ENCODE measurements at places on chromosomes 11 and 22.

DNA sequence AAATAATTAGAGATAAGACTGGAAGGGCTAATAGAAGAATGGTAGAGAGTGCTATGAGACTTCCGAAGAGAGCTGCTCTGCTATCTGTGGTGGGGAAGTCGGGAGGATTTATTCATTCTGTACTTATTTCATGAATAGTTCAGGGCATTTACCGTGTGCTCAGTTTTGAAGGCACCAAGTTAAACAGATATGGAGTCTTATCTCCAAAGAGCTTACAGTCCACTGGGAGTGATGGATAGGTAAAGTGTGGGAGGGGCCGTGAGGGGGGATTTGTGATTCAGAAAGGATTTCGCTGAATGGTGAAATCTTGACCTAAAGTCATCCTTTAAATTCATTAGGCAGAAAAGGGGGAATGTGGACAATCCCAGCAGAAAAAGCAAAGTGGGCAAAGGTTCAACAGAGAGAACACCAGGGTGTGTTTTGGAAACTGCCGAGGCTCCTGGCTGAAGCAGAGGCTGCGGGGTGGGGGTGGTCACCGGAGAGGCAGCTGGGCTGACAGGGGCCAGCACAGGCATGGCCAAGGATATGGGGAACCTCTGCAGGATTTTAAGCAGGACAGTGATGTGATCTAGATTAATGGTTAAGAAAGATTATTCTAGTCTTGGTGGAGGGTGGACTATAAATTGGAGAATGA, 91.2 kb downstream of the UBASH3B start:
- no peak for DNase-seq

GRCh38 chr22:30005213-30005857, 74.9 kb upstream of the HORMAD2 start:
- peak; percentile 57 for DNase-seq

GRCh38 chr11:58688789-58689503, 42.8 kb downstream of the GLYAT start:
- DNase-seq: peak; percentile 94

- DNase-seq: no peak
Measured at GRCh38 chr11:6646576-6646917, 9.1 kb downstream of the DCHS1 start.

- DNase-seq: no peak
Measured at GRCh38 chr22:45397806-45398205, 15.6 kb downstream of the SMC1B start.

- no peak for DNase-seq
Measured at GRCh38 chr11:70530629-70531185, 132.4 kb downstream of the CTTN start.

DNA sequence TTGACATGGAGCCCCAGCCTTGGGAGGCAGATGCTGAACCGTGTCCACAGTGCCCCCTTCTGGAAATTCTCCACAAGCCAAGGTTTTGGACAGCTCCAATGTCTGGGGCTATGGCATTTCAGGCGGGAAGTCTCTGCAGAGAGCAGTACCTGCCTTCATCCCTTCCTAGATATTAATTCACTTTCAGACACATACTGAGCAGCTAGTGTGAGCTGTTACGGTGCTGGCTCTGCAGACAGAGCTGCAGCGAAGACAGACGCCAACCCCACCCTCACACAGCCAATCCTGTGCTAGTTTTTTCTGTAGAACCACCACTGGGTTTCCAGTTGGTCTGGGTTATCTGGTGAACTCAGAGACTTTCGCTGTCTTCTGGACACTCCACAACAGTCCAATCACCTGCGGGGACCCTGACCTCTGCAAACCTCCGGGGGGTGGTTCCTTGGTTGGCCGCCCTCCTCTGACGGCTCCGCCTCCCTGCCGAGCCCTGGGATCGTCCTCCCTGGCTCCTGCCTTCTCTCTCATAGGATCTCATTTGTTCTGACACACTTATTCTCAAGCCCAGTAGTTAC, 9.1 kb downstream of the LMF2 start:
- DNase-seq: peak; percentile 59

DNA sequence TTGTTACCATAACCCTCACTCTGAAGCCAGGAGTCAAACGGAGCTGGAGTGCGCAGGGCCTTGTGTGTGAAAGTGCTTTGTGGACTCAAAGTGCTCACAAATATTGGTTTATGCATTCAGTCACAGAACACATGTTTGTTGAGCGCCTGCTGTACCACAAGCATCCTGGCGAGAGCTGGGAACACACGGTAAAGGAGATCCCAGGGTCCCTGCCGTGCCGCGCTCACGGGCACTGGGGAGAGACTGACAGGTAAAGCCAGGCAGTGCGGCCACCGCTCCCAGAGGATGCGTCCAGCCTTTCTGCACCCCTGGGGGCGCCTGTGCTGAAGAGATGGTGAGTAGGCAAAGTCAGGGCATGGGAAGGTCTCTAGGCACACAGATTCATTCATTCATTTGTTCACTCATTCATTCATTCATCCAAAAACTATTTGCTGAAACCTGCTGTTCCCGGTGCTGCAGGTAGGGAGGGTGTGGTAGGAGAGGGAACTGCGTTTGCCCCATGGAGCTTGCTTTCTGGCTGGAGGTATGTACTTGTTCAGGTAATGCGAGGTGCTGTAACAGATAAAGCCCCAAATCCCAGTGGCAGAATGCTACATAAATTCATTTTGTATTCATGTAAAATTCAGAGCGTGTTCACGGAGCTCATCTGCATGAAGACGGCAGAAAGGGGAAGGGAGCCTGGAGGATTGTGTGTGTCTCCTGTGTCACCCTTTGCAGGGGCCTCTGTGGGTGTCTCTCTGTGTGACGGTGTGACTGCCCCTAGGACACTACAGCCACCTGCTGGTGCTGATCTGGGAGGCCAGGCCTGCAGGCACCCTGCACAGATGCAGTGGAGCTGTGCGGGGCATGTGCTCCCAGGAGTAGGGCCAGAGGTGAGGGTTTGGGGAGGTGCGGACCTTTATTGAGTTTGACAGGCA, 167.0 kb upstream of the B3GAT1 start:
- DNase-seq: no peak

DNA sequence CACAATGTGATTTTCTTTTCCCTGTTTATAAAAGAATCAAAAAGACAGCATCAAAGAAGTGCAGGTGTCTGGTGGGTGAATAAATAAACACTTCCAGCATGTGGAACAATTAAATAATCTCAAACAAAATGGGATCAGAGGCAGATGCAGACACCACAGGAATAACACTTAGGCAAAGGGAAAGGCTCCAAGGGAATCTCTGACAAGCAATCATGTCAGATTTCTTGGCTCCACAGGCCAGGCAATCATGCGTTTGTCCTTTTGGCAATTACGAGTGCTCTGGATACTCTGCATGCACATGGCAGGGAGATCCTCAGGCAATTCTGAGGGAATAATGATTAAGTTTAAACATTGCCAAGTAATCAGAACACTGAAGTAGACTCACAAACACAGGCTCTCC, 403.5 kb upstream of the LUZP2 start:
- DNase-seq: no peak

GRCh38 chr11:91795139-91795887, 429.3 kb upstream of the FAT3 start:
- no peak for DNase-seq

DNA sequence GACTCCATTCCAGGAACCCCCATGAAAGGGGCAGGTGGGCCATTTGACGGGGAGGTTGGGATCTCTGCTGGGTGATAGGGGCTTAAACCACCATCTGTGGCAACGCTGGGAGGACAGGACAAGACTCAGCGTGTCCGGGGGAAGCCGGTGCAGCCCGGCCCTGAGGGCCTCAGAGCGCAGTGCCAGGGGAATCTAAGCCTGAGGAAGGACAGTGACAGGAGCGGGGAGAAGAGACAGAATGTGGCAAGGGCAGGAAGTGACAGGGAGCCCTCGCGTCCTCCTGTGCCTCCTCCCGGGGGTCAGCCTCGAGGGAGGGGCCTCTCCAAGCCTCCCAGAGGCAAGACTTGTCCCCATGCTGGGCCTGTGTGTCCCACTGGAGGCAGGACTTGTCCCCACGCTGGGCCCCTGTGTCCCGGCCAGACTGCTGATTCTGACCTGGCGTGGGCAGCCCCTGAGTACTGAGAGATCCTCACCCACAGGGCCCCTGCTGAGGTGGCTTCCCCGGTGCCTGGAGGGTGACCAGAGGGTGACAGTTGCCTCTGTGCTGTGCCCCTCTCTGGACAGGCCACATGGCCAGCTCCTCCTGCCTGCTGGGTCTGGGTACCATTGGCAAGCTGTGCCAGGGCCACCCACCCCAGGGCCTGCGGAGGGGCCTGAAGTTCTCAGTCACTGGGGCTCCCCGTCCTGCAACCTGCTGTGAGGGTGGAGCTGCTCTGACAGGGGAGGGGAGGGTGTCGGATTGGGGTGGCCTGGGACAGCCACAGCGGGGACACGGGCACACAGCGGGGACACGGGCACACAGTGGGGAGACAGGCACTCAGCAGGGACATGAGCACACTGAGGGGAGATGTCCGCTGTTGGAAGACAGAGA, 676.2 kb downstream of the BRD1 start:
- DNase-seq: no peak

- DNase-seq: no peak
Measured at GRCh38 chr11:127656116-127656836, 655.7 kb upstream of the KIRREL3 start.

DNA sequence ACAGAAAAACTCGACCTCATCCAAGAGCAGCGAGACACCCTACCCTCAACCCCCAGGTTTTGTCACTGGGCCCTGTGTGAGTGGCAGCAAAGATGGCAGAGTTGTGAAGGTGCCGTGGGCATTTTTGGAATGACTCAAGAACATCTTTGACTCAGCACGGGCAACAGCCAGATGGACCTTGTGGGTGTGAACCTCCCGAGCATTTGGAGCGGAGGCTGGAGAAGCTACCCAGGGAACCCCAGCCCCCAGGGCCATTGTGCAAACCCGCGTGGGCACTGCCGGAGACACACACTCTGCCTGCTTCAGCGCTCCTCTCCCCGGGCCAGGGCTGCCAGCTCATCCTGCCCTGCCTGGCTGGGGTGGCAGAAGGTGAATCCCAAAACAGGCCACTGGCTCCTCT, 66.1 kb downstream of the PANX1 start:
- peak; percentile 36 for DNase-seq

- DNase-seq: no peak
Measured at GRCh38 chr22:37659066-37659896, 758 bp downstream of the PDXP start.

DNA sequence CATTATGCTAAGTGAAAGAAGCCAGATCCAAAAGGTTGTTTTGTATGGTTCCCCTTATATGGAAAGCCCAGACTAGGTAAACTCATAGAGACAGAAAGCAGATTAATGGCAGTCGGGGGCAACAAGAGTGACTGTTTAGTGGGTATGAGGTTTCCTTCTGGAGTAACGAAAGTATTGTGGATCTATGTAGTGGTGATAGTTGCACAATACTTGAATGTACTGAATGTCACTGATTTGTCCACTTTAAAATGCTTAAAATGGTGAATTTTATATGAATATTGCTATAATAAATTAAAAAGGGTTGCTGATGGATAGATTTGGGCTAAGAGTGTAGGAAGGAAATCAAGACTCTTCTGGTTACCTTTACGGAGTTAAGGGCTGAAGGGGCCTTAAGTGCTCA, 10.0 kb upstream of the SGSM1 start:
- no peak for DNase-seq

DNA sequence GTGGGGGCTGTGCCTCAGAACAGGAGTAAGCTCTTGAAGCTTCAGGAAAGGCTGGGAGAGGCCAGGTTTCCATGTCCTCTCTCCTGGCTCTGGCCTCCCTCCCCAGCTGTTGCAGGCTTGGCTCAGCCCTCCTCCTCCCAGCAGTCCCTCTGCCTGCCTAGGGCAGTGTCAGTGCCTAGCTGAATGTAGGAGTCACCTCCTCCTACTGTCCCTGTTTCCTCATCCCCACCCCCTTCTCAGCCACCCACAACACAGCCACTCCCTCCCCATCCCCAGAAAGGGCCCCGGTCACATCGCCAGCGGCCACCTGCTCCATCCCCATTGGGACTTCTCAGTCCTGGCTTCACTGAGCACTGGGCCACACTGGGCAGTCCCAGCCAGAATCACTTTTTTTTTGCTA, 2.9 kb upstream of the FBLN1 start:
- DNase-seq: no peak

GRCh38 chr11:116774661-116775060, 1.9 kb upstream of the BUD13 start:
- DNase-seq: no peak

DNA sequence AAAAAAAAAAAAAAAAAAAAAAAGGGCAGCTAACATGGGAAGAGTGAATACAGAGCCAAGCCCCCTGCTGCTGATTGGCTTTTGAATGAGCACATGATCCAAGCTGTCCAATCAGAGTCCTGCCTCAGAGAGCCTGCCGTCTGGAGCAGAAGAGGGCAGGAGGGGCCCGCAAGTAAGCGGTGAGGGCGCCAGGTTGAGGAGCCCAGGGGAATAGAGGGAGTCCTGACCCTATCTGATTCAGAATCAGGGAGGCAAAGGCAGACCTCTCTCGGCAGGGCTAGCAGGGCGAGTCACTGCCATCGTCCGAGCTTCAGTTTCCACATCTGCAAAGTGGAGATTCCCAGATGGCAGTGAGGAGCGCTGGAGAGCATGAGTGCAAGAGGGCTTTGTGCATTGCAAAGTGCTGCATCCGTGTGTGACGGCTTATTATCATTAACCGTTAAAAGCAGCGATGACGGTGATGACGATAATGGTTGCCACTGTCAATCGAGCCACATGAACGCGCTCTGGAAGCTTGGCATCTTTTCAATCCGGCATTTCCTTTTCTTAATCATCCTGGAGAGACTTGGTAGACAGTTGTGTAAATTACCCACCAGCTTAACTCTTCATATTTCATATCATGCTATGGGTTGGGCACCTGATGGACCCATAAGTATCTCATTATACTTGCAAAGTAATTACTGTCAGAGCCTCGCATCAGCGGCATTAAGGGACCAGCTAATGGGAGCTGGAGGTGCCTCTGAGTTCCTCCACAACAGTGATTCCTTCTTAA, 68.6 kb upstream of the ATXN10 start:
- DNase-seq: no peak

- DNase-seq: no peak
Measured at GRCh38 chr11:13761250-13761649, 92.8 kb downstream of the FAR1 start.

- DNase-seq: no peak
Measured at GRCh38 chr11:112281726-112282125, 21.1 kb upstream of the PLET1 start.

- DNase-seq: no peak
Measured at GRCh38 chr22:49929211-49929979, 11.0 kb downstream of the CRELD2 start.

DNA sequence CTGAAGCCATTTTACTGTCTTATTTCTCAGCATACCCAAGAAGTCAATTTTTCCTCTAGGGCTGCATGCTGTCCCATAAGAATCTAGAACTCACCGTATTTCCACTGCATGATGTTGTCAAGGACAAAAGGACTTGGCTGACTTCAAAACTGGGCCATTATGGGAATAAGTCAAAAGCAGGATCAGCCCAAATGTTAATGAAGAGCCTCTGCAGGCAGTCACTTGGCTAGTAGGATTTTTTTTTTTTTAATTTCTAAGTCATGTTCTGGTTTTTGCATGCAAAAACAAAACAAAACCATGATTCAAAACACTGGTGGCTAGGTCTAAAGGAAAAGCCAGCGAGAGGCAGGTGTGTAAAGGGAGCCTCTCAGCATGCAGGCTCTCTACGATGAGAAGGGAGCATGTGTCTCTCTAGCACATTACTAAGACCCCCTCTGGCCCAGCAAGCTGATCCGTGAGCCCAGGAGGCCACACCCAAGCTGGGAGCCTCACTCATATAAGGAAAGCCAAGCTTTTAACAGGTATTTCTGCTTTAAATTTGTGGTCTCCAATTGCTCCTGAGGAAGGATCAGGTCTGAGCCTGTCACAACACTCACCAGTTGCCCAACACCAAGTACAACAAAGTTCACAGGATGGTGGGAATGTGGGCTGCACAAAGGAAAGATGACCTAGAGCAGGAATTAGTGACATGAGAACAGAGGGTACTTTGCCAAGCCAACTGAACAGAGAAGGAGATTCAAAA, 21.4 kb upstream of the STK33 start:
- DNase-seq: peak; percentile 88
